Left ventricle myocardium inferior (tissue), 1 donor: ENCODE measurements at places on chromosomes 7 and 10.
A peak's percentile ranks its signal among the peaks of the same experiment; 100 is the strongest.

DNA sequence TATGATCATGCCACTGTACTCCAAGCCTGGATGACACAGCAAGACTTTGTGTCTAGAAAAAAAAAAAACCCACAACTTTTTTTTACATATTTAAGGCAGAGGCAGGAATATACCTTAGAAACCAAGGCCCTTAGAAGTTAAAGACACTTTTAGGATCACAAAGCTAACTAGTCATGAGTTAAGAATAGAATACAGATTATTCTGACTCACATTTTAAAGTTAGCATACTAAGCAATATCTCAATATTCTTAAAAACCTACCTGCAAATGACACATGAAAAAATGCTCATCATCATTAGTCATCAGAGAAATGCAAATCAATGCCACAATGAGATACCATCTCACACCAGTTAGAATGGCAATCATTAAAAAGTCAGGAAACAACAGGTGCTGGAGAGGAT is 177.7 kb downstream of the CHCHD3 start:
- no peak for DNase-seq

DNA sequence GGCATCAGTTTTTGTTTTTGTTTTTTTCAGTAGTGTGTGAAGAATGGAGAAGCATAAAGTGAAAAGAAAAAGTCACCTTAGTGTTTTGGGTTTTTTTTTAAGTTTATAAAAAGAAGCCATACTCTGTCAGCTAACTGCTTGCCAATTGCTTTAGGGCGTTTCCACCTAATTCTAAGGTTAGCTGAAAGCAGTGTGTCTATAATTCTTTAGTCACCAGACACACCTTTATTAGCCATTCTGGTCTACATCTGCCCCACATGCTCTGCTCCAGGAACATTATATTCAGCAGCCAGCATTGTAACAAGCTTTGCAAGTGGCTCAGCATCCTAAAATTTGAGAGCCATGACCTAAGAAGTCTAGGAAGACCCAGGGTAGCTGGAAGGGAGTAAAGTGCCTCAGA is 14.1 kb upstream of the SLC16A12 start:
- no peak for DNase-seq

- DNase-seq: no peak
These were observed 563 bp downstream of the STAM start for GRCh38 chr10:17644485-17644943.

DNA sequence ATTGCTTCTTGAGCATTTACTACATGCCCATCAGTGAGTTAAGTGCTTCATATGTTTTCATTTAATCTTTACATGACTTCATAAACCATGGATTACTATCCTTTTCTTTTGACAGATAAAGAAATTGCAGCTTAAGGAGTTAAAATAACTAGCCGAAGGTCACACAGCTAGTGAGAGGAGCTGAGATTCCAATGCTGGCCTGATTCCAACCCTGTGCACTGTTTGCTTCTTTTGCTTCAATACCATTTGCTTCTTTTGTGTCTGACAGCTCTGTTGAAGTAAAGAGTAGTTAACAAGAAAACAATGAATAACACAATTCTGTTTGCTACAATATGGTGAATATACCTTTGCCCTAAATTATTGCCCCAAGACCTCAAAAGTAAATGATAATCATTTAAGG is 132.4 kb downstream of the GRM3 start:
- DNase-seq: no peak

GRCh38 chr7:65809259-65809981 is 63.5 kb upstream of the VKORC1L1 start:
- DNase-seq: no peak

- DNase-seq: no peak
These were observed 5.2 kb downstream of the IKZF1 start for GRCh38 chr7:50309721-50310120.

DNA sequence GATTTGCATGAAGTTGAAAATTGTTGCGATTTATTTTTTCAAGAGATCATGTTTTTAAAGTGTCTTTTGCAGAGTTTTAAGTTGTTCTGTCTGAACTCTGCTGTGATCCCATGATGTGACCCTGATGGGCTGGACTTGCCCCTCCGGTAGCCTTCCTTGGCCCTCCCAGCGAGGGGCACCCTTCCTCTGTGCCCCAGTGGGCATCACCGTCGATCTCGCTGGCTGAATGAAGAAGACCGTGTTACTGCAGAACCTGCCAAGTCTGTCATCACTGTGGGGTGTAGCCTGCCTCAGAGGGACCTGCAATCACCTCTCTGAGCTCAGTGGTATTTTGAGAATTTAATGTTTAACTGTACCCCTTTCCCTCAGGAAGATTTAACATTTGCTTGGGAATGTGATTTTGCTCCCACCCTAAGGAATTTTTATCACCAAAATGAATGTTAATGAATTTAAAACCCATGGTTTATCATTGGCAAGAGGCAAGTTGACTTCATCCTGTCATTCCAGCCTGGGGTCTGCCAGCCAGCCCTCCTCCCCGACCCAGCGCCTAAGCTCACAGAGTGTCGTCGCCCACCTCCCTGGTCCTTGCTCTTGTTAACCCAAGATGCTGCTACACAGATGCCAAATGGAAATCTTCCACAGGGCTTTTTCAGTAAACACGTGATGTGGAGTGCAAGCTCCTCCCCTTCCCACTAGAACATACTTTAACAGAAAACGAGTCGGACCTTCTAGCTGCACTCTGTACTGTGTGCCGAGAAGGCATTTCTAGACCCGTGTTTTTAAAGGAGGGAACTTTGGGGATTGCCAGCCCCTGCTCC is 115.4 kb downstream of the NT5C2 start:
- no peak for DNase-seq

DNA sequence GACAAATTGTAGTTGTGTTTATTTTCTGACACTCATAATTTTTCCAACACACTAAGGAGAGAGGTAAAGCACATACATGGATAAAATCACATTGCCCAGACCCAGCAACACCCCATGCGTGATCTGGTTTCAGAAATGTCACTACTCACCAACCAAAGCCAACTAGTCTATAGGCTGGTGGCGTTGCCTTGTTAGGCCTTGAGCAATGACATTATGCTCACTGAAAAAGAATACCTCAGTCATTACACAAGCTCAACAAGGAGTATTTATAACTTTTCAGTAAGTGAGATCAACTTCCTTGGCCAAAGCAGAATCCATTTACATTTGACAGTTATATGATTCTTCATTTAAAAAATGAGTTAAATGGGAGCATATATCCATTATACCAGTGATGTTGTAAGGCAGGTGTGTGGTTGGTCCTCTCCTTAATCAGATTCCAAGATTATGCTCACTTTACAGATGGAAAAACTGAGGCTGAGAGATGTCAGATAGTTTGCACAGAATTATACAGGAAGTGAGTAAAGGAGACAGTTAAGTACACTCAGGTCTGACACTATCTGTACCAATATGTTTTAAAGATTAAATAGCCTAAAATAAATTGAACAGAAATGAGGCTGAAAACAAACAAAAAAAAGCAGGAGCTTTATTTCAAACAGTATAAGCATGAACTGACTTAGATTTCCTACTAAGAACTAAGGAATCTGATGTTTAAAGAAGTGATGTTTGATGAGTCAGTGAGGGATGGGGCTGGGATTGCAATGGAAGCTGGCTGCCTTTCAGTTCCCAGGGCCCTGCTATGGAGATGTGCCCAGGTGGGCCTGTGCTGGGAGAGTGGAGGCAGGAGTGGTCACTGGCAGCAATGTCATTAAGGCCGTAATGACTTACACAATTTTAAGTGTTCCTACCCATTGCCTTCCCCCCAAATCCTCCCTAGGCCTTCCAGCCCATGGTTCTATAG is 118.3 kb downstream of the RAPGEF5 start:
- no peak for DNase-seq

DNA sequence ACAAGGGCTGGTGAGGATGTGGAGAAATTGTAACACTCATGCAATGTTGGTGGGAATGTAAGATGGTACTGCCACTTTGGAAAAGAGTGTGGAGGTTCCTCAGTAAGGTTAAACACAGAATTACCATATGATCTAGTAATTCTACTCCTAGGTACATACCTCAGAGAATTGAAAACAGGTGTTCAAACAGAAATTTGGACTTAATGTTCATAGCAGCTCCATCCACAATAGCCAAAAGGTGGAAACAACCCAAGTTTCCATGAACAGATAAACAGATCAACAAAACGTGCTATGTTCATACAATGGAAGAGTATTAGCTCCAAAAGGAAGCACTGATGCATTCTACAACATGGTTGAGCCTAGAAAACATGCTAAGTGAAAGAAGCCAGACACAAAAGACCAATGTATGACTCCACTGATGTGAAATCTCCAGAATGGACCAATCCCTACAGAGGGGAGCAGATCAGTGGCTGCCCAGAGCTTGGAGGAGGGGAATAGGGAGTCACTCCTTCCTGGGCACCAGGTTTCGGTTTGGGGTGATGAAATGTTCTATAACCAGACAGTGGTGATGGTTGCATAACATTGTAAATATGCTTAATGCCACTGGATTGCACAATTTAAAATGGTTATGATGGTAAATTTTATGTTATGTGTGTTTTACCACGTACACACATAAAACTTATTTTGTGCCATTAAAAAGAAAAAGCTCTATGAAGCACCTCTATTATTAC is 5.7 kb upstream of the WDR86 start:
- DNase-seq: no peak

DNA sequence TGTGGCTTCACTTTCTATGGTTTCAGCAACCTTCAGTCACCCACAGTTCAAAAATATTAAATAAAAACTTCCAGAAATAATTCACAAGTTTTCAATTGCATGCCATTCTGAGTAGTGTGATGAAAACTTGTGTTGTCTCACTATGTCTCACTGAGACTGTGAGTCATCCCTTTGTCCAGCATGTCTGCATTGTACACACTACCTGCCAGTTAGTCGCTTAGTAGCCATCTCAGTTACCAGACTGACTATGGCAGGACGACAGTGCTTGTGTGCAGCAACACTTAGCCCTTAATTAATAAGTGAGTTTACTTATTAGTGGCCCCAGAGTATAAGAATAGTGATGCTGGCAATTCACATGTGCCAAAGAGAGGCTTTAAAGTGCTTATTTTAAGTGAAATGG is 22.5 kb downstream of the CCDC186 start:
- no peak for DNase-seq

GRCh38 chr10:8137272-8137681 is 82.8 kb downstream of the GATA3 start:
- no peak for DNase-seq

DNA sequence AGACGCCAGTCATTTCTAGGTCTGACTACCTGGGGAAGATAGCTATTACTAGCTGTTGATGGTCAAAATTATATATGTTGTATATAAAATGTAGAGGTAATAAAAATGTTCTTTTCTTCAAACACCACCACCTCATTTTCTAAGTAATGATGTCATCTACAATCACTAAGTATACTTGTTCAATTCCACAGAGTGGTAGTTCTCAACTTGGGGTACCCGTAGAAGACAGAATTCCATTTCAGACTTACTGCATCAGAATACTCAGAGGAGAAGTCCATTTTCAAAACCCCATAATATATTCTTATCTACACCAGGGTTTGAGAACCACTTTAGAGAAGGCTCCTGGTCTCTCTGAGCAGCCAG is 191.9 kb downstream of the PTN start:
- DNase-seq: no peak

GRCh38 chr7:135320268-135320667 is 86.6 kb downstream of the STRA8 start:
- peak; percentile 81 for DNase-seq

DNA sequence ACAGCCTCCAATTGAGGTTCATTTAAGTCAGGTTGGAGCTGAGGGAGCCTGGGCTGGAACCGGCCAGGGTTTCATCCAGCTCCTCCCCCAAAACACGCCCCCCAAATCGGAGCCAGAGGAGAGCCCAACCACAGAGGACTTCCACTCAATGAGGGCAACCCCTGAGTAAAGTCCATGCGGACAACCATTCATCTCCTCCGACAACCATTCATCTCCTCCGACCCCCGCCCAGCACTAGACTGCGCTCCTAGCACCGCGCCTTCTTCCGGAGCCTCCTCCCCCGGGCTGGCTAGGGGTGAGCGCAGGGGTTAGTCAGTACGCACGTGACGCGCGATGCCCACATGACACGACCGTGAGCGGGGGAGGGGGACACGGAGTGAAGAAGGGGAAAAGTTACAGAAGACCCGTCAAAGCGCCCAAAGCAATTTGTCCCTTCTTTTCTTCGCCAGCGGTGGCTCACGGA is 1.4 kb downstream of the MAGI2 start:
- DNase-seq: peak; percentile 83

DNA sequence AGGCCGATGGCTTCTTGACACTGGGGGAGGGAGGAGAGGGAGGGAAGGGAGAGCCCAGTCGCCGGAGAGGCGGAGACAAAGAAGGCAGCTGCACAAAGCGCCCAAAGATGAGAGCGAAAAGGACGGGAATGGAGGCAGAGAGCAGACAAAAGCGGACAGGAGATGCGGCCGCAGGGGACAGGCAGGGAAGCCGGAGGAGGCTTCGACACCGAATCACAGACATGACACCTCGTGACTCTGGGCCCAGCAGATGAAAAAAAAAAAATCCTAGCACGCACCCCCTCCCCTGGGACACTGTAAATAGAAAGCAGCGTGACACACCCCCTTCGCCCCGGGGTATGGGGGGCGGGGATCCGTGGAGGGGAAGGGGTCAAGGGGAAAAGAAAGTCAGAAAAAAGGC is 976 bp downstream of the NAT16 start:
- DNase-seq: no peak

- no peak for DNase-seq
These were observed 9.7 kb upstream of the EDRF1 start for GRCh38 chr10:125709553-125710474.

DNA sequence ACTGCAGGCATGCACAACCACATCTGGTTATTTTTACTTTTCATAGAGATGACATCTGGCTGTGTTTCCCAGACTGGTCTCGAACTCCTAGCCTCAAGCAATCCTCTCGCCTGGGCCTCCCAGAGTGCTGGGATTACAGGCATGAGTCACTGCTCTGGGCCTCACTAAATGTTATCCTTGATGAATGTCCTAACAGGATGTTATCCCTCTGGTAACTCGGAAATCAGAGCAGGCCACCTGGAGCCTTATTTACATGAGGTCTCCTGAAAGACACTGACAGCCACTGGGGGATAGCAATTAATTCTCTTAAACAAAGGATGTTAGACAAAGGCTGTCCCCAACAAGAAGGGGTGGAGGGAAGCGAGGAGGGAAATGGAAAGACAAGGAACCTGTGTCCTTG is 4.5 kb upstream of the ZNF438 start:
- DNase-seq: no peak

GRCh38 chr10:95832216-95833041 is 75.3 kb upstream of the CC2D2B start:
- DNase-seq: no peak
